ENCODE measurements at places on chromosomes 12 and 14.
A peak's percentile ranks its signal among the peaks of the same experiment; 100 is the strongest.

GRCh38 chr14:76537906-76538647 is 162.1 kb downstream of the ESRRB start:
- no peak for DNase-seq

- DNase-seq, result no peak
Measured at GRCh38 chr12:81147292-81147919, 69.5 kb downstream of the ACSS3 start.

- peak; percentile 74 for DNase-seq
Measured at GRCh38 chr12:57744194-57744776, 554 bp upstream of the TSPAN31 start.

GRCh38 chr12:106759526-106760183 is 14.8 kb upstream of the RIC8B start:
- DNase-seq, result no peak

GRCh38 chr12:51071663-51072062 is 11.7 kb downstream of the CSRNP2 start:
- DNase-seq, result no peak

DNA sequence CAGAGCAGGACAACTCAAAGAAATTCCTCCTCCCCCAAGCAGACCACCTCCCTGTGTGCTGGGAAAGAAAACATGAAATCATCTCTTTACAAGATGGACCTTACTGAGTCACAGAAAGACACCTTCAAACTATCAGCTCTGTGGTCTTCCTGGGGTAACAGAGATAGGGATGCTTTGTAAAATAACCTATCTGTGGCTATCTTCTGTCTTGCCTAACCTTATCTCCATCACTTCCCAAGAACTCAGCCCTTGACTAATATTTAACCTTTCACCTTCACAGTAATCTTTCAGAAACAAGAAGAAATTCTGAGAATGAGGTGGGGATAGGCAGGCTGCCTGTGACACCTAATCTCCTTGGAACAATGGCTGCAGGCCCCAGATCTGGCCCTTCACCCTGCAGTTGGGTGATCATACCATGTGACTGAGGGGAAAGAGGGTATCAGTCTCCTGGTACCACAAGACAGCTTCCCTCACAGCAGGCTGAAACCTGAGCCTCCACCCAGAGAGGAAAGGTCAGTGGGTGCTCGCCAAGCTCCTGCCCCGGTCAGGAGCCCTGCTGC is 27.4 kb upstream of the CEBPE start:
- no peak for DNase-seq
